Frontal cortex (tissue), 4 donors: ENCODE measurements at places on chromosomes 12 and 14. TPM values are rescaled to one million over a fixed set of nuclear protein-coding genes. Genes with fewer than 3 reads are reported as not detected.

DNA sequence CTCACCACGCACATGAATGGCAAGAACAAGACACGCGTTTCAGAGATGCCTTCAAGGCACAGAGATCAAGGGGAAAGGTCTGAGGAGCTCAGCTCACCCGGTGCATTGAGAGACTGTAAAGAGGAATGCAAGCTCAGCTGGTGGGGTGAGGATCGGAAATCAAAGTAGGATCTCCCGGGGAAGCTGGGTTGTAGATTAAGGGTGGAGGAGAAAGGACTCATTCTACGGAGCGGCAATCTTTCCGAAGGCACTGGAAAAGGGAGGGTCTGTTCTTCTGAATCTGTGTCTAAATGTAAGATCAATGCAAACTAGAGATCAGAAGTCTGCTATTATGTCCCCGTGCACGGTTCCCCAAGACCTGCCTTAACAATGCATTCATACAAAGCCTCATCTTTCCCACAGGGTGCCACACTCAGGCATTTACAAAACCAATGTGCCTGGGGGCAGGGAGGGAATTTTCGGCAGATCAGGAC is 41.6 kb upstream of the PYGL start:
- no peak for DNase-seq

DNA sequence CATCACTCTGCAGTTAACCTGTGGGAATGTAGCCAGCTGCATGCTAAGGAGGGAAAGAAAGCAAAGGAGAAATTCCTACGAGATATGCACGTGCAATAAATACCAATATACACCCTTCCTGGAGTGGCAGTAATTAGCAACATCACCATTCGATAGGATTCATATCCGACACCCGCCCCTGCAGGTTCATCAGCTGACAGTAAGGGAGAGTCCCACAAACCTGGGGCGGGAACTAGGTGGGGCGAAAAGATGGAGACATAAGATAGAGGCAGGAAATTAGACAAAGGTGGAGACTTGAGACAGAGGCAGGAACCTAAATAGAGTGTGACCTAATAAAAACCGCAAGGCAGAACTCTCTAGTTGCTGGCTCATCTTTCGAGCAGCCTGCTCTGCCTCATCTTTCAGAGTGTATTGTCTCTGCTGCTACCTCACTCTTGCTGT is 51.6 kb downstream of the PLEKHG3 start:
- no peak for DNase-seq

GRCh38 chr12:8606890-8607289 is 5.8 kb downstream of the AICDA start:
- no peak for DNase-seq

- DNase-seq, result no peak
Observed at GRCh38 chr14:22797017-22797917, 18.0 kb downstream of the SLC7A7 start.

GRCh38 chr12:78933014-78933413 is 68.4 kb downstream of the SYT1 start:
- no peak for DNase-seq

DNA sequence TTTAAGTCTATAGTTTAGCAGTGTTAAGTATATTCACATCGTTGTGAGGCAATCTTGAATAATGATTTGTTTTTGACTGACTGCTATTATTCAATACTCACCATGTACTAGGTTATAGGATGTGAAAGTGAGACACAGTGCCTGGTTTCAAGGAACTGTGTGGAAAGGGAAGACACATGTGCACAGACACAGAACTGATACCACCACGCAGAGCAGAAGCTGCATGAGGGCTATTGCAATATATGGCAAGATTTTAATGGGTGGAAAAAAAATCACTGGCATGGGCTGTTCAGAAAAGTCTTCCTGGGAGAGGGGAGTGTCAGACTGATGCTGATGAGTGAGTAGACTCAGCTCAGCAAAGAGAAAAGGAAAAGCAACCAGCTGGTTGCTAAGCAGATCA is 10.4 kb downstream of the SLC7A8 start:
- DNase-seq, result no peak

DNA sequence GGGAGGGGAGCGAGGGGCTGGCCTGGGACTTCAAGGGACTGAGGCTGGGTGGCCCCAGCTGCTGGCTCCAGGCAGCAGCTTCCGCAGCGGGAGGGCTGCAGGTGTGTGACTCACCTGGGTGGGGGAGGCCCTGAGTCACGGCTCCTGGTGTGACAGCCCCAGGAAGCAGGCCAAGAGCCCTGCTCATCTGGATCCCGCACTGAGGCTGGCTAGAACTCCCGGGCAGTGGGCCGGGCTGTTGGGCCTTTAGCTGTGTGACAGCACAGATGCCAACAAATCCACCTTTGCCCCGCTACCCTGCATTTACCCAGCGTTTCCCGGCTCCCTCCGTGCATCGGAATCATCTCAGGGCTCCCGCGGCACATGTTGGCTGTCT is 180.0 kb upstream of the PRMT8 start:
- DNase-seq, result no peak

Gene ZNF705A
- total RNA-seq, result not detected

DNA sequence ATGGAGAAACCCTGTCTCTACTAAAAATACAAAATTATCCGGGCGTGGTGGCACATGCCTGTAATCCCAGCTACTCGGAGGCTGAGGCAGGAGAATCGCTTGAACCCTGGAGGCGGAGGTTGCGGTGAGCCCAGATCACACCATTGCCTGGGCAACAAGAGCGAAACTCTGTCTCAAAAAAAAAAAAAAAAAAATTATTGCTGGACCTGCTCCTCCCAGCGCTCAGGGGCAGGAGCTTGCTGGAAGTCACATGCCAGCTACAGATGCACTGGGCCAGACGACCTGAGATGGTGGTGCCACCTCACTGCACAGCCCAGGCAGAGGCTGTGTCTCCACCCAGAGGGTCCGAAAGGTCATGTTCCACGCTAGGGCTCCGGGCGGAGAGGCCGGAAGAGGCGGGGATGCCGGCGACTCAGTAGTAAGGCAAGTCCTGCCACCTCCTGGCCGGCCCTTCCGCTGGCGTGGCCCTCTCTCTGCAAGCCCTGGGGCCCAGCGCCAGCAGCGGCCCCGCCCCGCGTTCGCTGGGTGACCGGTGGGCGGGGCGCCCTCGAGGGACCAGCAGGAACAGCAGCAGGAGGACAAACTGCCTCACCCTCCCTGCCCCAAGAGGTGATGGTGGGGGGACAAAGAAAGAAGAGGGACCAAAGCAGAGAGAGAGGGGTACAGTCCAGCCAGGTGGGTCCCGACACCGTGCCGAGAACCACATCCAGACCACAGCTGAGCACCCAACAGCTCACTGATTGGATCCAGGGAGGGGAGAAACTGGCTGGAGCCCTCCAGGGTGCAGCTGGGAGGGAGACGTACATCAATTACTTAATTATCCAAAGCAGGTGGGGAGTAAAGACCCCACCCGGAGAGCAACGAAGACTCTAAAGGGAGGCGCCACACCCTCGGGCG is 3.6 kb upstream of the RHOF start:
- DNase-seq, result peak; percentile 86

DNA sequence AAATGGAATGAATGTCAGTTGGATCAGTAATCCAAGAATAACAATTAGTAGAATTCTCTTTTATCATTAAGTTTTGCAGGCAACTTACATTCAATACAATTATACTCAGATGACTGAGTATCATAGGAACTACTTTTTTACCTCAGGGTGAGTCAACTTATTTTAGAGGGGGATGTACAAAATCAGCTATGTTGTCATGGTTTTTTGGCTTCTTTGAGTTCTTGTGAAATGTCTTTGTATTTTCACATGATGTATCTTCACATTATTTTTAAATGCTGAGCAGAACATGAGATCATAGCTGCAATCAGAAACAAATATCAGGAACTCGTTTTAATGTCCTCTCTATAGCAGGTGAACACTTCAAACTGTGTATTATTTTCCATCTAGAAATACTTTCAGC is 65.3 kb upstream of the PTPRR start:
- DNase-seq, result no peak

Gene ABCD2
- 18.3 TPM for total RNA-seq

GRCh38 chr12:6943722-6944380 is at the start of the genes C12orf57 and RNU7-1:
TSS of gene C12orf57 (plus strand) at chr12:6944022. CDS start at chr12:6944122, 100 bp downstream.
TSS of gene RNU7-1 (plus strand) at chr12:6943816.
- DNase-seq, result peak; percentile 77

- no peak for DNase-seq
Observed at GRCh38 chr14:72380456-72380855, 448.2 kb downstream of the RGS6 start.

DNA sequence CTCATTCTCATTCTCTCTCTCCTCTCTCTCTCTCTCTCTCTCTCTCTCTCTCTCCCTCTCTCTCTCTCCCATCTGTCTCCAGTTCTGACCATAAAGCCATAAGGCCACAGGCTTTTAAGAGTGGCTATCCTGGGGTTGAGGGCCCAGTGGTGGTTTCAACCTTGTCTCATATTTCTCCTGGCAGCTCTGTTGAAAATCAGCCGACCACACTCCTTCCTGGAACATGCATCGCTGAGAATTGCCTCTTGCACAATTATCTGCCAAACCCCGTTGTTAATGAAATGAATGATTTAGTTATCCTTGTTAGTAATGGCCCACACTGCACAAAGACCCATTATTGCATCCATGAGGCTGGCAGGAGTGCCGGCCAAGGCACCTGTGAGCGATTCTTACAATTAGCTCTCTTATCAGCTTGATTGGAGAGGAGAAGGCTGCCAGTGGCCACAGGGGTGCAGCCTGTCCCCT is 30.4 kb upstream of the KCNA5 start:
- no peak for DNase-seq

DNA sequence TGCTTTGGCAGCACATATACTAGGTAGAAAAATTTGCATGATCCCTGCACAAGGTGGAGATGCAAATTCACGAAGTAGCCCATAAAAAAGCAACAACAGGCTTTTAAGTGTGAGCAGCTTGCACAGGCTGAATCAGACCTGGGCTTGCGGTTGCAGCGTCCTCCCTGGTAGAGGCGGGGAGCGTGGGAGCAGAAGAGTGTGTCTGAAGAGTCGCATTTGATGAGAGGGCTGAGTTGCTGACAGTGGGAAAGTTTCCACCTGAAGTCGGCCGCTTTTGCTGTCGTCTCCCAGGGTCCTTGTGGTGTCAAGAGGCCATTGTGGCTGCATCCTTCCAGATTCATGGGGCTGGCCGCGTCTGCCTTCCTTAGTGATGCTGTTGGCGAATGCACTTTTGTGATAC is 6.2 kb downstream of the AACS start:
- DNase-seq, result no peak

Gene GPR132
- total RNA-seq, result 1.2 TPM

GRCh38 chr12:118189741-118190191 is 53.8 kb downstream of the PEBP1 start:
- no peak for DNase-seq

DNA sequence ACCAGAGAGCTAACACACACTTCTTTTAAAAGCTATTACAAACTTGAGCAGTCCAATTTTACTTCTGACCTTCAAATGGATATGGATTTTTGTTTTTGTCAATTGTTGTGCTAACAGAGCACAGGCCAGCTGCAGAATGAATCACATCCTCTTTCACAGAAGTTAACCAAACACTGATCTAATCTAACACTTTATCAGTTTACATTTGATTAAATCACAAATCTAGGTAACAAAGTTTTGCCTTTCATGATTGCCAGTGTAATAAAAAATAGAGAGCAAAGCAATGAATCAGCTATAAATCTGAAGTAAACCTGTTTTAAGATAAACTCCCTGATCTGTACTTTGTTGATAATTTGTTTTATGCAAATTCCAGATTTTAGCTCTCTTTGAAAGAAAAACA is 273.1 kb upstream of the RGS6 start:
- no peak for DNase-seq

Gene OR6C2
- not detected for total RNA-seq

DNA sequence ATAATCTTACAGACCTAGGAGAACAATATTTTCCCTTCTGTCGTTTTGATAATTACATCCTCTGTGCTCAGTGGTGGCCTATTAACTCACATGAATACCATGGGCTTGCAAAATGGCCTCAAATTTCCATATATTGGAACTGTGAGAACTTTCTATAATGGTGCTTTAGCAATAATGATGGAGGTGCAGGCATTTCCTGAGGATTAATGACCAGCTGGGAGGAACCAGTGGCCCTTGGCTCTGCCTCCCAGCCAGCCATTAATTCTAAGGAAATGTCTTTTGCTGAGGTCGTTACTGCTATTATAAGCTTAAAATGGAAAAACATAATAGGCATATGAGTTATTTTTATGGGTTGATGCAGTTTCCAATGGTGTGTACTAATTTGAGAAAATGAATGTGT is 33.6 kb downstream of the HMGA2 start:
- no peak for DNase-seq

DNA sequence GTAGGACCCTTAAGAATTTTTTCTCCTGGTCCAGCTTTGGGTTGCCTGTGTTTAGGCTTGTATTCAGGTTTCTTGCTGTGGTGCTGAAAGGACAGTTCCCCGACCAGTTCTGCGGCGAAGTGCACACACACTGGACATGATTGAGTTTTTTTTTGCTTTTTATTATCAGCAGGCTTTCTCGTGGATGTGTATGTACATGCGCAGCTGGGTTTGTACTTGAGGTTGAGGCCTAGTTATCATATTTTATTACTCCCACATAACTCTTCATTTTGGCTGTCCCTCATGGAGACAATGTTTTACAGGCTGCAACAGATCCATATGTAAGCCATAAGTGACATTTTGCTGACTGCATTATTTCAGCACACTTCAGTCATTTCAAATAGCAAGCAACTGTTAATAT is 2.5 kb downstream of the SCN8A start:
- DNase-seq, result no peak

Gene EMP1
- 2.4 TPM for total RNA-seq

Gene FBLN5
- 1.6 TPM for total RNA-seq

- no peak for DNase-seq
Observed at GRCh38 chr14:76904740-76905569, 78.7 kb downstream of the LRRC74A start.

Gene FMNL3
- total RNA-seq, result 9.0 TPM

DNA sequence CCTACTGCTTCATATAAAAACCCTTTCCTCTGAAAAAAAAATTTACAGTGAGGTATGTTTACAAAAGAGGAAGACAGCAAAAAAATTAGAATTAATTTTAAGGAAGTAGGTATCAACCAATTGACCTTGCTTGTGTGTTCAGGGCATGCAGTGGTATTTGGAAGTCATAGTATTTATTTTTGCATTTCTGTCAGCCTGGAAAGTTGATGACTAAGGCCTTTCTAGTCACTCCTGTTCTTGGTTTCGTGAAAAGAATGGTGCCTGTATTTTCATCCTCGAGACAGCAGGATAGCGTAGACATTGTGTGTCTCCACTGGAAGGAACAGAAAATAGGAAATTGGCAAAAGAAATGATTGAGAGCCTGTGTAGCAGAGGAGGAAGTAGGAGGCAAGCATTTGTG is 24.5 kb downstream of the SLC16A7 start:
- no peak for DNase-seq

Gene ASCL1
- total RNA-seq, result 8.2 TPM

GRCh38 chr14:73457041-73457923 is 1.1 kb downstream of the NUMB start:
- DNase-seq, result no peak
